GM06990 (cell line): ENCODE measurements at places on chromosomes 1 and 21.

GRCh38 chr1:172917972-172918371 is 132.8 kb downstream of the TNFSF18 start:
- DNase-seq: no peak

- DNase-seq: no peak
Measured at GRCh38 chr1:21313886-21314721, 23.8 kb upstream of the ECE1 start.

GRCh38 chr1:42945164-42945563 is 13.5 kb downstream of the SLC2A1 start:
- DNase-seq: no peak

DNA sequence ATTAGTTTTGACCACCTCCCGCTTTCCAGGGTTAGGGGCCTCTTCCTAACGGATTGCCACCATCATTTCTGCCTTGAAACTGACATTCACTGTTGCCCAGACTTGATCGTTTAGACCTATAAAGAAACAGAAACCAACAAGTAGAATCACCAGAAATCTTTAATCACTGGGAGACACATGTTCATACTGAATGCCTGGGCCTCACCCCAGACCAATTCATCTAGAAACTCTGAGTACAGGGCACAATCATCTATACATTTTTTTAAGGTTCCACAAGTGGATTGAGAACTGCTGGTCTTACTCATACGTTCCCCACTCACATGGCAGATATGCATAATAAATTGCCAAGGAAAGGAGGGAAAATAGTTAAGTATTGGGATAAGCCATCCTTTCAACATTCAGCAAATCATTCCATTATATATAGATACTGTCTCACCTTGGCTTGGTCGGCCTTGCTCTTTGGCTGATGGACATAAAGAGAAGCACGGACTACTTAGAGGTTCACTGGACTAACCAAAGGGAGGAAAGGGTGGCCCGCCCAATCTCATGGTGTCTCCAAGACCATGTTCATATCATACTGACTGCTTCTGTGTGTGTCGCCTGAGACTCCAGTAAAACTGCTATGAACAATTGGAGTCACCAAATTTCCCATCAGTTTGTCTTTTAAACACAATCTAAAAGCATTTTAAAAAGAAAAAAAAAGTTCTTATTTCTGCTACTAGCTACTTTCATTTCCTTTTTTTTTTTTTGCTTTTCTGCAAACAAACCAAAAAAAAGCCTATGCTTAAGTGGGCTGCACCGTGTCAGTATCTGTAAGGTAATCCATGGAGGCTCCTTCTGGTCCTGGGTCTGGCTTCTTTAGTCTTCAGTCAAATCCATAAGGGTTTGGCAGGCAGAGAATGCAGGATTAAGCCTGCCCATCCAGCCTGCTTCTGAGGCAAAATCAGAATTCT is 9.4 kb upstream of the TARBP1 start:
- DNase-seq: peak; percentile 60

DNA sequence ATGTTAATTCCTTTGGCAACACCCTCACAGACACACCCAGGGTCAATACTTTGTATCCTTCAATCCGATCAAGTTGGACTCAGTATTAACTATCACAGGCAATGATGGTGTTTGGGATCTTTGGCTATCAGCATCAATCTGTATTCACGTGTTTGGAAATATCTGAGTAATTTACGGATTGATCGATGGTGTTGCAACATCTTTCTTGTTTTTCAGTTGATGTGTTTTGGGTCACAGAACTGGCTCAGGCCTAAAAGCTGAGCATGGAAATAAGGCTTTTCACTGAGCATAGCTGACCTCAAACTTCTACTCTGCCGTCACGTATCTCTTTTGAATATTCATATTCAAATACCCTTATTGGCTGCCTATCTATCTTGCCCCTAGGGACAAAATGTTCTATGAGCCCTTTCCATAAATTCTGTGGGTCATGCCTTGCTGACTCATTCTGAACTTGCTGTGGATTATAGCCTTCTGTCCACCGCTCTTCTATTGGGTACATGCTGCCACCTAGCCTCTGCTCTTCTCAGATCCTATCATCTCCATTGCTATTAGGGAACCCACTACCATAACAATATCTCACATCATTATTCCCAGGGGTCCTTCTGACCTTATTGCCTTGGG is 156.0 kb downstream of the PDE4B start:
- DNase-seq: no peak

GRCh38 chr1:176243746-176244145 is 36.7 kb upstream of the COP1 start:
- DNase-seq: no peak

DNA sequence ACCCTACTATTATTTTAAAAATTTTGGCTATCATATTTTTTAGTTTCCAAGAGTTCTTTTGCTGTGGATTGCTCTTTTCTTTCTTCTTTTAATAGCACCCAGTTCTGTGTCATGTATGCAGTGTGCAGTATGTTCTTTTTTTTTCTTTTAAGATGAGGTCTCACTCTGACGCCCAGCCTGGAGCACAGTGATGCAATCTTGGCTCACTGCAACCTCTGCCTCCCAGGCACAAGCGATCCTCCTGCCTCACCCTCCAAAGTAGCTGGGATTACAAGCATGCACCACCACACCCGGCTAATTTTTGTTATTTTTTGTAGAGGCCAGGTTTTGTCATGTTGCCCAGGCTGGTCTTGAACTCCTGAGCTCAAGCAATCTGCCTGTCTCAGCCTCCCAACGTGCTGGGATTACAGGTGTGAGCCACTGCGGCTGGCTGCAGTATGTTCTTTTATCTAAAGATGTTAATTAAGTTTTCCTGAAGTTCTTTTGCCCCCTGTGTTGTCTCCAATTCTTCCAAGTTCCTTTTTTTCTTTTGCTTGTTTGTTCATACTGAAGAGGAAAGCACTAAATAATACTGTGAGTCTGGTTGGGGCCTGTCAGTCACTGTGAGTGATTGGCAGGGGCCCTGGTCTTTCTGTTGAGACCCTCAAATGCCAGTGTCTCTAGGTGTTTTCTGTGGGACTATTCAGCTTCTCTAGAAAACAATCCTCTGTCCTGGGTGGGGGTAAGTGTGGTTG is 17.5 kb upstream of the TTC22 start:
- DNase-seq: no peak

DNA sequence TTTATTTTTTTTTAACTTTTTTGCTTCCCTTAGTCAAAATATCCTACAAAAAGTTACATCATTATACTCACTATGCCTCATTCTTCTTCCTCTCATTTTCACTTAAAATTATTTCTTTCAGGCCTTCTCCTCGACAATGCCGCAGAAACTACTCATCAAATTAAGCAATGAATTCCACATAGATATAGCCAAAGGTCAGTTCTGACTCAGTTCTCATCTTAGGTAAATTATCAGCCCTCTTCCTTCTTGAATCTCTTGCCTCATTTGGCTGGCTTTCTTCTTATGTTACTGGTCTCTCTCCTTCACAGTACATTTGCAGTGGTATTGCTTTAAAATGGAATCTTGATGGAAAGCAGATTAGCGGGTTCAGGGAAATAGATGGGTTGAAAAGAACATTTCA is 260.7 kb upstream of the BRINP3 start:
- DNase-seq: no peak

GRCh38 chr1:219518168-219518906 is 94.6 kb downstream of the ZC3H11B start:
- DNase-seq: no peak

DNA sequence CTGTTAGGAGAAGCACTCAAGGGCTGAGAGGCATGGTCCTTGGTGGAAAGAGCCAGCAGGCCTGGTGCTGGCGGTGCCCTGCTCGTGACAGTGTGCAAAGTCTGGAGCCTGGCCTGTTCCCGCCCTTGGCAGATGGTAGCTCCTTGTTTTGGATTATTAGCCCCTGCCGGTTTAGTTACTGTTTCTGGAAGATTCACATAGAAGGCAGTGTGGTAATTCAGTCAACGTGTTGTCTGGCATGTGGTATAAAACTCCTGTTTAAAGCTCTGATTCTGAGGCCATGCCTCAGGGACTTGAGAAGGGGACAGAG is 6.8 kb downstream of the PKNOX1 start:
- no peak for DNase-seq

GRCh38 chr1:65558215-65558614 is 137.7 kb downstream of the LEPR start:
- no peak for DNase-seq

- DNase-seq: no peak
Measured at GRCh38 chr1:165551469-165551868, 7.7 kb downstream of the LRRC52 start.

DNA sequence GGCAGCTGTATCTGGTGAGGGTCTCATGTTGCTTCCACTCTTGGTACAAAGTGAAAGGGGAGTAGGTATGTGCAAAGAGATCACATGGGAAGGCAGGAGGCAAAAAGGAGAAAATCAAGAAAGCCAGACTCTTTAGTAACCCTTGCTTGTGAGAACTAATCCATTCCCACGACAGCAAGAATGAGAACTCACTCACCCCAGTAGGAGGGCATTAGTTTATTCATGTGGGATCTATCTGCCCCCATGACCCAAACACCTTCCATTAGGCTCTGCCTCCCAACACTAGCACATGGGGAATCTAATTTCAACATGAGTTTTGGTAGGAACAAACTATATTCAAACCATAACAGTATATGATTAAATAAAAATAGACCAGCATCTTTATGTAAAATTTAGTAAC is 57.6 kb downstream of the ZNHIT6 start:
- no peak for DNase-seq

DNA sequence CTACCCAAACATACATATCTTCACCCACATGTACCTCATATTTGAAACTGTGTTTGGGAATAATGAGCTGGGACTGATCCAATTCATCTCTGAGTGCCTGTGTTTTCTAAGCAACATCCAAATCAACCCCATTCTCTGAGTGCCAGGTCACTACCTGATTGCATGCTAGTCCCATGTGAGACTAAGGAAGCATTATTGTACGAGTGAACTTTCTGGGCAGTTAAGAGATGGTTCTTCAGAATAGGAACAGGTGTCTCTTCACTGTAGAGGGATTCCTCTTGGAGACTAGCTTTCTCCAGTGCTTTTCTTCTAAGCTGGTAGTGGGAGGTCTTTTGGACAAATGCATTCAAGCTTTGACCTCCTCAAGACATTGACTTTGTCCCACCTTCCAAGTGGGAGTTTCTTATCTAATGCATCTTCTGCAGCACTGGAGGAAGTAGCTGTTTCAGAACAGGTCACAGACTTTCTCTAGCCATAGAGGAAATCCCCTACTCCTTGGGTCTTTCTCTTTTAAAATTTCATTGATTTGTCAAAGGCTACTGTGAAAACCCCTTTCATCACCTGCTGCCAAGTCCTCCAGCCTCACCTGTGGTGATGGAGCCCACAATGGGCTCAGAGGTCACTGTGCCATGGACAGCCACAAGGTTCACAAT is 172.0 kb upstream of the KIAA0040 start:
- DNase-seq: peak; percentile 38
